Activated CD4-positive, alpha-beta T cell treated with anti-CD3 and anti-CD28 coated beads, Interleukin-2, amount 10 ng/mL, durations not matched to agents 7 days and 5 days (primary cell): ENCODE measurements at places on chromosomes 7 and 10. TPM values are rescaled to one million over a fixed set of nuclear protein-coding genes. Genes with fewer than 3 reads are reported as not detected.

The ANKRD2 gene
- total RNA-seq: 0.37 TPM

The ZNF655 gene
- total RNA-seq: 92.0 TPM

GRCh38 chr7:90411510-90411909, 8.2 kb downstream of the CLDN12 start:
- no peak for DNase-seq

- DNase-seq: no peak
Measured at GRCh38 chr7:128731184-128731583, 8.0 kb upstream of the CALU start.

DNA sequence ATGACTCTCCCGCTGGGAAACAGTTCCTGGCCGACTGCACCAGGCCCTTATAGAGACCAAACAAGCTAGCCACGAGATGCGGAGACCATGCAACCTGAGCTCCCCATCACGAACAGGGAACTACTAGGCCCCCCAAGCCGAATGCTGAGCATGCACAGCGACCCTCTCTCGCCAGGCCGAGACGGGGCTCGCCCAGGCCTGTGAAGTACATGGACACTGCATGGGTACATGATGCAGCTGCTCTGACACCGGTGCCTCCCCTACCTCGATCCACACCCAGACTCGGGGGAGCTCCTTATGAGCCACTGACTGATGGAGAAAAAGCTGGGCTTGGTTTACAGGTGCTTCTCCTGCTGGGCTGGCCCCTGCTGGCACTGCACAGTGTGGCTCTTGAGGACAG, 72.2 kb upstream of the RHEB start:
- no peak for DNase-seq
